Kidney (tissue), 22 donors: ENCODE measurements at places on chromosomes 3 and 15.

- DNase-seq: peak; percentile 93
These were observed 173.5 kb upstream of the NDN start for GRCh38 chr15:23860290-23861245.

DNA sequence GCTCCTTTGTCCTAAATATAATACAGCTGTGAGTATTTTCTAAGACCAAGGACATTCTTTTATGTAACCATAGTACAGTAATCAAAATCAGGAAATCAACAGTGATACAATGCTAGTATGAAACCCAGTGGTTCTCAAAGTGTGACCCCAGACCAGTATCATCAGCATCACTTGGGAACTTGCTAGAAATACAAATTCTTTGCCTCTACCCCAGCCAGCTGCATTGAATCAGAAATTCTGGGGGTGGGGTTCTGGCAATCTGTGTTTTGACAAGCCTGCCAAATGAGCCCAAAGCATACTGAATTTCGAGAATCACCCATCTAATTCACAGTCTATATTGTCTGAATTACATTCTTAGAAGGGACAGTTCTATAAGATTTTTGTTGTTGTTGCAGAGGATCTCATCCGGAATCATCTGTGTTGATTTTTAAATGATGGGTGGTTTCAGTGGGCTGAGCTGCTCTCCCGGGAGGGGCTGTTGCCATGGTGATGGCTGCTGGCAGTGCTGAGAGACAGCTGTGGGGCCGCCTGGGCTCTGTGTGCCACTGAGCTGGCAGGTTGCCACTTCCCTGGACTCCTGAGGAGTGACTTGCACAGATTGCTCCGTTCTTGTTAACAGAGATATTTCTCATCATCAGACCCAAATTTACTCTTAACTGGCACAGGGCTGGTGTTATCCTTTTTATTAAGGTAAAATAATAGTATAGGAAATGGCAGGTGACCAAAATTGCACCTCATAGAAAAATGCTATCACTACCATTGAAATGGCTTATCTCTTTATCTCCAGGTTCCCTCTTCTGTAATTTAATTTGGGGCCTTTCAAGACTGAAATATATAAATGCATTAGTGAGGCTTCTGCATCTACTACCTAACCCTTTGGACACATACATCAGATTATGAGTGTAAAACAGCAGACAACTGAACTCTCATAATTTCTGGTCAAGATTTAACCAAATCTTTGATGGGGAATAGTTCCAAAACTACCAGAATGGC is 56.5 kb downstream of the NEK11 start:
- DNase-seq: peak; percentile 38

DNA sequence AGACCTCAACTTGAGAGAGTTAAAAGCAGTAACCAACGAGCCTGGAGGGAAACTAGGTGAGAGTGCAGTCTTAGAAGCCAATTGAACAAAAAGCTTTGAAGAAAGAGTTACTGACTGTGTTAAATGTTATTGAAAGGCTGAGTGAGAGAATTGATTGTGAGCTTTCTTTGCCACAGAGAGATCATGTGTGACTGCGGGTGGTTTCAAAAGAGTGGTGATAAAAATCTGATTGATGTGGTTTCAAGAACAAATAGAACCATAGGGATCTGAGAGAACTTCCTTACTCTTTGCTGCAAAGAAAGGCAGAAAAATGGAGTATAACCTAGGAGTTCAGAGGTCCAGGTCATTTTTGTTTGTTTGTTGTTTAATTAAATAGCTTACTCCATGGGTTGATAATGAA is 759.9 kb upstream of the ALCAM start:
- no peak for DNase-seq

GRCh38 chr3:65888980-65889706 is 149.6 kb downstream of the MAGI1 start:
- DNase-seq: no peak

- no peak for DNase-seq
These were observed 7.5 kb upstream of the FAN1 start for GRCh38 chr15:30896211-30896606.

GRCh38 chr3:71652781-71653413 is 69.4 kb upstream of the FOXP1 start:
- DNase-seq: peak; percentile 50

GRCh38 chr3:127612966-127613365 is 14.8 kb downstream of the MCM2 start:
- no peak for DNase-seq

- no peak for DNase-seq
These were observed 27.0 kb upstream of the ANKDD1A start for GRCh38 chr15:64884679-64885078.

DNA sequence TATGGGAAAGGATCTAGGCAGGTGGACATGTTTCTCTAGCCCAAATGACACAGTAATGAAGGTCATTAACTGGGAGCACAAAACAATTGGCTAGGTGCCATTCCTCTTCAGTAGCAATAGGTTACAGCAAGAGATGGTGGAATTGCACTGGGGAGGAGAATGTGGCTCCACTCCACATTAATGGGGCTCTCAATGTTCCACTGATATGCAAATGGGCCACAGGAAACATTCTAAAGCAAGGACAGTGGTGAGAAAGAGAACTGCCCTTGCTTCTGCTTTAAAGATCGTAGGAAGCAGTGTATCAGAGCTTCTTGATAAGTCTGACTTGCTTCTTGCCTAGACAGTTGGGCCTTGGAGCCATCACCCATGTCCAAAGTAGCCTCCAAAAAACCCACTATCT is 271.4 kb upstream of the PPP2R3A start:
- DNase-seq: no peak

DNA sequence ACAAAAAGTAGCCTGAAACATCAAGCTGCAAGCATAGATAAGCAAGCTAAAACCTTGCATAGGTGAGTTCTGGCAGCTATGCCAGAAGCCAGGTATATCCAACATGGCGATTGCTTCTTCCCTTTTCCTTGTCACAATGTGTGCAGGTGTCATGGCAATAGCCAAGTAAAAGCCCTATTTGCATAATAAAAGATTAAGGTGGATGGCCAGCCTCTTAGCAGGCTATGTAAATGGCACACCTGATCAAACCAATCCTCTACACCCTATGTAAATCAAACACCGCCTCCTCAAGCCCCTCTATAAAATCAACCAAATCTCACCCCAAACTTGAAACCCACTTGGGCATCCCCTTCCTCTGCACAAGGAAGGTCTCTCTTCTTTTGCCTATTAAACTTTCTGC is 366.8 kb downstream of the VGLL3 start:
- DNase-seq: no peak

DNA sequence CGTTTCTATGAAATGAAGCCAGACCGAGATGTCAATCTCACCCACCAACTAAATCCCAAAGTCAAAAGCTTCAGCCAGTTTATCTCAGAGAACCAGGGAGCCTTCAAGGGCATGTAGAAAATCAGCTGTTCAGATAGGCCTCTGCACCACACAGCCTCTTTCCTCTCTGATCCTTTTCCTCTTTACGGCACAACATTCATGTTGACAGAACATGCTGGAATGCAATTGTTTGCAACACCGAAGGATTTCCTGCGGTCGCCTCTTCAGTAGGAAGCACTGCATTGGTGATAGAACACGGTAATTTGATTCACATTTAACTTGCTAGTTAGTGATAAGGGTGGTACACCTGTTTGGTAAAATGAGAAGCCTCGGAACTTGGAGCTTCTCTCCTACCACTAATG is 41.9 kb upstream of the TRA2B start:
- DNase-seq: no peak

GRCh38 chr3:24853685-24854490 is 359.2 kb upstream of the THRB start:
- DNase-seq: no peak

DNA sequence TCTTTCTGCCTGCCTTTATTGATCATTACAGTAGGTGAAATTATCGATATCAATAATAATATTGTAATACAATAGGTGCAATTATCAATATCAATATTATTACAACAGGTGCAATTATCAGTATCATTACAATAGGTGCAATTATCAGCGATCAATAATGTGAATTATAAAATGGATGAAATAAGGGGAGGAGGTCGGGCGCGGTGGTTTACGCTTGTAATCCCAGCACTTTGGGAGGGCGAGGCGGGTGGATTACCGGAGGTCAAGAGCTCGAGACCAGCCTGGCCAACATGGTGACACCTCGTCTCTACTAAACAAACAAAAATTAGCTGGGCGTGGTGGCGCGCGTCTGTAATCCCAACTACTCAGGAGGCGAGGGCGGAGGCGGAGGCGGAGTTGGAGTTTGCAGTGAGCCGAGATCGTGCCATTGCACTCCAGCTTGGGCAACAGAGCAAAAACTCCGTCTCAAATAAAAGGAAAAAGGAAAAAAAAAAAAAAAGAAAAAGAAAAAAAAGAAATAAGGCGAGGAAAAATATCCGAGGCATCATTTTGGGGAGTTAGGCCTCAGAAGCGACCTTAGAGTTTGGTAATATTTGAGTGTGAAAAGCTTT is 611 bp upstream of the BNIP2 start:
- peak; percentile 78 for DNase-seq

GRCh38 chr3:182909318-182910040 is 70.9 kb downstream of the DCUN1D1 start:
- peak; percentile 19 for DNase-seq

DNA sequence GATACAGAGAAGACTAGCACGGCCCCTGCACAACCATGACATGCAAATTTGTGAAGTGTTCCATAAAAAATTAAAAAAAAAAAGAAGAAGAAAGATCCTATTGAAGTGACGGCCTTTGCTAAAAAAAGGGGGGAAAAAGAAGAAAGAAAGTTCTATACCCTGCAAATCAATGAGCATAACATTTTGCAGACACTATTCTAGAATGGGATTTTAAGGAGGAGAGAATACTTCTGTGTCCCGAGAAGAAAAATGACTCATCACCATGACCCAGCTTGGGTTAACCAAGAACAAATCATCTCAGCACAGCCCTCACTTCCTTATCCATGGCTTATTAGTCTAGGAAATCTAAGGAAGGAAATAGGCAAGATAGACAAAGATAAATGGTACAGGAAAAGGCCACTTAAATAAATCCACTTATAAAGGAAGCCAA is 7.4 kb upstream of the SH3BP5 start:
- DNase-seq: no peak

DNA sequence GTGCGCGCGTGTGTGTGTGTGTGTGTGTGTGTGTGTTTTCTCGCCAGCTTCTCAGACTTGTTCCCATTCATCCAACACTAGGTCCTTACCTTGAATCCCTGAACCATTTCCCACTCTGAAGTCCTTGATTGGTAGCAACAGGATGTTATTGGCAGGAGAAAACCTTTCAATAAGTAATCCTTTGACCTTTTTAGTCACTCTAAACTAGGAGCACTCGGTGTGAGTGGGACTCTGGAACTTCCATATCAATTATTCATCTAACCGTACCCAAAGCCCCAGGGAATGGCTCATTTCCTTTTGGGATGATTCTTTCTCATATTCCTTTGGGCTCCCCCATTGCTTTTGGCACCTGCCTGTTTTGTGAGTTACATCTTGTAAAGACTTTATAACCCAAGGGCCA is 140.2 kb upstream of the SPRED1 start:
- no peak for DNase-seq

DNA sequence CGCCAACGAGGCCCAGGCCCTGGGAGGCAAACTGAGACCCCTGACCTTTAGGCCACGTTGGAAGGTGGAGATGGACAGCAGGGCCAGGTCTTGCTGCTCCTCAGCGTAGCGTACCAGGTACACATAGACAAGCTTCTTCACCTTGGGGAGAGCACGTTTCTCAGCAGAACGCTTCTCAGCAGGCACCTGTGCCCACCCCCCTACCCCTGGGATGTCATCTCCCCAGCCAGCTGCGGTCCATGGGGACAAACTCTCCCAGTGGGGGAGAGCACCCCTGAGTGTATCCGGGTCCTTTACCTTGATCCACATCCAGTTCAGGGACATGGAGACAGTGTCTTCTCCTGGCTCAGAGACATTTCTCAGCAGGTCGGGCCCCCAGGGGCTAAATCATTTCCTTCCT is 21.0 kb downstream of the AP3B2 start:
- DNase-seq: no peak

- DNase-seq: no peak
These were observed 290.8 kb upstream of the SLCO3A1 start for GRCh38 chr15:91562698-91563097.

DNA sequence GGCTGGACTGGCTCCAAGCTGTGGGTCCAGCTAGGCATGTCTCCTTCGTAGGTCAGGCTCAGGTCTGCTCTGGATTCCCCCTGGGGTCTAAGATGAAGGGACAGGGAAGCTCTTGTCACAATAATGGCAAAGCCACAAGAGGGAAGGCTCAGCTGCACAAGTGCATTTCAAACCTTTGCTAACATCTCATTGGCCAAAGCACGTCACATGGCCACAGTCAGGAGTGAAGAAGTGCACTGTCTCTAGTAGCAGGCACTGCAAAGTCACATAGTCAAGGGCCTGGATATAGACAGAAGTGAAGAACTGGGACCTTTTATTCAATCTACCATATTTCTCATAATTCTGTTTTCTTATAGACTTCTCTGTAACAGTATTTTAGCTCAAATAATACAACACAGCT is 20.1 kb downstream of the DLEC1 start:
- DNase-seq: no peak

DNA sequence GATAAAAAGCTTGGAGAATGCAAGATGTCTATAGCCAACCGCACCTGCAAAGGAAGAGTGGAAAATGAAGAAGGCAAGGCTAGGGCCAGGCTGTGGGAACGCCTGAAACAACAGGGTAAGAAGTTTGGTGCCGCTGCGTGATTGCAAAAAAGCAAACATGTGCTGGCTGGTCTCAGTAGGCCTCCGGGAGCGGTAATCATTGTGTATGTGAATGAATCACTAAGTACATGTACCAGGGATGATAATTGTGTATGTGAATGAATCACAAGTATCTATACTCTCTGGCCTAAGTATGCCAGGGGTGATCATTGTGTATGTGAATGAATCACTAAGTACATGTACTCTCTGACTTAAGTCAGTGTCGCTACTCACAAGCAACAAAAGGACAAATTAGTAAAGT is 40.3 kb upstream of the PARL start:
- DNase-seq: no peak

DNA sequence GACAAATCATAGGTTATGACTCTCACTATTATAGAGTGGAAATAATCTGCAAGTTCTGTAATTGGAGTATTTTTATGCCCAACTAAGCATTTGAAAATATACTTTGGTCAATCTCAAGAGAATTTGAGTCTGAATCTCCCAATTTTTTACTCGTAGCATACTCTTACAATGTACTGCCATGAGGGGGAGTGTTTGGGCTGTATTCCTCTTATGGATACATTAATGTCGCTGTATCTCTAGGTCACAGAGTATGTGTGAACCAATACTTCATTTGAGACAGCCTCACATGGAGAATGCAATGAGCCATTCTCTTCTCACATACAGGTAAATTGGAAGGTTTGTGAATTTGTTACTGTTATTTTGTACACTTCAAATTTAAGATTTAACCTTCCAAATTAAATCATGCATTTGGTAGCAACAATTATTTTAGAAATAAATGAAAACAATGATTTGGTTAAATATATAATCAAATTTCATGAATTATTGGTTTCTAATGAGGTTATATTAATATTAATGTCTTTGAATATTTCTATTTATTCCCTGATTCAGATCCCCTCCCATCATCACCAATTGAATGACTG is 5.5 kb upstream of the CD200 start:
- DNase-seq: no peak

DNA sequence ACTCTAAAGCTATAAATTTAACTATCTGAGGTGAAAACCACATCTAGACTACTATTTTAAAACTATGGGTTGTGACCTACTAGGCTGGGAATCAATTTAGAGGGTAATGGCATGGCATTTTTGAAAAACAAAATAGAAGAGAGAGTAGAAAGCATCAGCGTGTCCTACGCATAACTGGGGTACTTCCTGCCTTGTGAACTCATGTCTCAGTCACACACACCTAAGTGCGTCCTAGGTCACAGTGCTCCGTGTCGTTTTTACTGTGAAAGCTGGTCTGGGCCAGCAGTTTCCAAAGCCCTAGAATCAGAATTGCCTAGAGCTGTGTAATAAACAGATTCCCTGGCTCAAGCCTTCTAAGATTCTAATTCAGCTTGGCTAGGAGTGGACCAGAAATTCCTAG is 32.3 kb downstream of the RFT1 start:
- DNase-seq: no peak
